ENCODE measurements at places on chromosomes 5 and 9.

GRCh38 chr5:170008376-170008775 lies 28.1 kb upstream of the INSYN2B start:
- no peak for DNase-seq

DNA sequence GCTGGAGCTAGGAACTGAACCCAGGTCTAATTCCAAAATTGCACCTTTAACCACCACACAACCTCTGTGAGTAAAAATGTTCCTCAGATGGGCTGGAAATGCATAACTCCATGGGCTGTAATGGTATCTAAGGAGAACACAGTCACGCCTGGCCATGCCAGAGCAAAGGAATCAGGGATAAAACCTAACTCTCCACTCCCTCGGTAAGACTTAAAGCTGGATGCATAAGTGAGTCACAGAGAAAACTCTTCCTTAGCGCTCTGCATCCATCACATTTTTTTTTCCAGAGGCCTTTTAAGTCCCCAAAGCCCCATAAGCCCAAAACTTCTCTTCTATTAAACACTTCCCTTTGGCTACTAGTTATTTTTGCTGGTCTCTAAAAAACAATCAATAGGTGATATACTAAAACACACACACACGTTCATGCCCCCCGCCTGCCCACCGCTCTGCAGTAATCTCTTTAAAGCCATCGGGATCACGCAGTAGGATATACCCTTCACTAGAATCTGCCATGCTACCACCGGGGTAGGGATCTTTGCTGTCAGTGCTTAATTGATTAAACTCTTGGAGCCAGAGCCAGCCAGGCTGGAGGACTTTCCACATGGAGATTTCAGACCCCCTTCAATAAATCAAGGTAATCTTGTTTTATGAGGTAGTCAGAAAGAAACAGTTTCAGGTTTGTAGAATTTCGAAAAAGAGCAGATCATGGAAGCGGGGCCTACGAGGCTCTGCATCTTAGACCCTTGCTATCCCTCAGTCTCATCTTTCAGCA lies 212.9 kb downstream of the MAPKAP1 start:
- DNase-seq, result no peak

GRCh38 chr9:21001581-21001980 lies 29.9 kb downstream of the HACD4 start:
- DNase-seq, result no peak

- no peak for DNase-seq
These were observed 4.1 kb upstream of the CAVIN4 start for GRCh38 chr9:100573655-100574260.

- DNase-seq, result no peak
These were observed 123.8 kb downstream of the GIN1 start for GRCh38 chr5:102996011-102996575.

DNA sequence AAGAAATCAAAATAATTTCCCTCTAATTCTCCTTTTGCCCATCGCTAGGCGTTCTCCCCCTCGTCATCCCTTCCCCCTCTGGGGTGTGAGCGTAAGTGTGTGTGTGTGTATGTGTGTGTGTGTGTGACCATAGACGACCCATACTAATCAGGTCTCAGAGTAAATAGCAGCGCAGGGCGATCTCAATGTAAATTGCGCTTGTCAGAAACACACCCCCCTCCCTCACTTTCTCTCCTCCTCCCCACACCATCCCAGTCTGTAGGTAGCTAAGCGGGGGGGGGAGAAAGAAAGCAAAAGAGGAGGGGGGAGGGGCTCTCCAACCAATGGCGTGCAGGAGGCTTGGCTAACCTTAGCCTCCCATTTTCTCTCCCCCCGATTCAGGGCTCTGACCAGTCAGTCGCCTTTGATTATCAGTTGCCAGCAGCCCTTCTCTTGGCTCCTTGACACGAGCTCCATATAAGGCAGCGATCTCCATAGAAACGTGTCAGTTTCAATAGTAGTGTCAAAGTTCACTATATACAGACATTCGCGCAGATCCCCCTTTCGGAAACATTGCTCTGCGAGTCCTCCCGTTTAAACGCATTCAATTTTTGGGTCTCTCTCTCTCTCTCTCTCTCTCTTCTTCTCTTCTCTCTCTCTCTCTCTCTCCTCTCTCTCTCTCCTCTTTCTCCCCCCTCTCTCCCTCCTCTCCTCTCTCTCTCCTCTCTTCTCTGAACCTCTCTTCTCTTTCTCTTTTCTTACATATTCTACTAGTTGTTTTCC lies at the start of gene NR2F1:
Gene NR2F1 (plus strand): TSS at position 546 of the 762 bp plus-strand sequence. CDS start 1,802 bp downstream, outside the sequence.
- no peak for DNase-seq

- DNase-seq, result no peak
These were observed 121.1 kb downstream of the NUDT12 start for GRCh38 chr5:103441523-103441922.

DNA sequence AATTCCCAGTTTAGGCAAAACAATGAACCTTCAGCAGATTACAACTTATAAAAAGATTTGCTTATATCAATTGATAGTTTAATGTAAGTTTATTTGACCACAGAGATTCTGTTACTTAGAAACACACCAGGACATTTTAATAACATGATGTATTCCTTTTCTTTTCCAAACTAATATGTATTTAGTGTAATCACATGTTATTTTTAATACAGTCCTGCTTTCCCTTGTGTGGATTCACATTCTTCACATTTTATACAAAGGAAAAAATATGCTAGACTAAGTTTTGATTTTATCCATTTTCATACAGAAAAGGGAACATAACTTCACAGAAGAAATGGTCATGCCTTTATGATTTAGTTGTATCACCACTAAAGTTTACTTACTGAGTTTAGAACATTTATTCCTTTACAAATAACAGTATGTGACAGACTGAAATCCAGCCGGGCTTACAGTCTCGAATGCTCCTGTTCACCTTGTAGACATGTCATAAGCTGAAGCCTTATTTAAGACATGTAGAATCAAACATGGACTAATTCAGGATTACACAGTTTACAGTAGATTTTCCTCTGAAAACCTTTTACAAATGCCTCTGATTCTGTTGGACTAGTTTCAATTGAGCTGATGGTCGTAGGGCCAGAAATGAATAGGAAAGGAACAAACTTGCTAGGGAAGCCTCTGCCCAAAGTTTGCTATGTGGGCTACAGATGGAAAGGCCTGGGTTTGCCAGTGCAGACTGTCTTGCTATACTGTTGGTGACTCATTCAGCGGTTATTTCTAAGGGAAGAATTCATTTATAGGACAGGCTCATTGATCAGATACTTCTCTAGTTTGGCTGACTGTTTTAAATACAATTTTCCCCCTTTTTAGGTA lies 6.6 kb upstream of the ASPN start:
- no peak for DNase-seq

- no peak for DNase-seq
These were observed 255.9 kb downstream of the PSAT1 start for GRCh38 chr9:78552802-78553201.

DNA sequence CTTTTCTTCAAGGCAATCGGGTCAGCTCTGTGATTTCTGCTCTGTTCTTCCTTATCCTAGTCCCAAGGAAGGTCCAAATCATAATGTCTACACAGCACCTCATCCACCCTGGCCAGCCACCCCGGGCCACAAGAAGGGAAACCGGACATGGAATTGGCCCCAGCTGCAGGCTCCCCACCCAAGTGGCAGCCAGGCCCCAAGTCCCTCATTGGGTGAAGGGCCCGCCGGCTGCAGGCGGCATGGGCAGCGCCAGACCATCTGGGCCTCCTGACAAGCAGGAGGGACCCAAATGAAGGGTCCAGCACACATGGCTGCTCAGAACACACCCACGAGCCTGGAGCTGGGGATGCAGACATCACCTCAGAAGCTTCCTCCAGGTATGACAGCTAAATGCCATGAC lies 33.7 kb downstream of the BICD2 start:
- DNase-seq, result no peak

GRCh38 chr5:108083232-108083631 lies 298.7 kb downstream of the FBXL17 start:
- no peak for DNase-seq

- no peak for DNase-seq
These were observed 295.4 kb downstream of the CSNK1G3 start for GRCh38 chr5:123807177-123807945.

- DNase-seq, result no peak
These were observed 469.8 kb downstream of the ACTL7B start for GRCh38 chr9:108386032-108386431.

DNA sequence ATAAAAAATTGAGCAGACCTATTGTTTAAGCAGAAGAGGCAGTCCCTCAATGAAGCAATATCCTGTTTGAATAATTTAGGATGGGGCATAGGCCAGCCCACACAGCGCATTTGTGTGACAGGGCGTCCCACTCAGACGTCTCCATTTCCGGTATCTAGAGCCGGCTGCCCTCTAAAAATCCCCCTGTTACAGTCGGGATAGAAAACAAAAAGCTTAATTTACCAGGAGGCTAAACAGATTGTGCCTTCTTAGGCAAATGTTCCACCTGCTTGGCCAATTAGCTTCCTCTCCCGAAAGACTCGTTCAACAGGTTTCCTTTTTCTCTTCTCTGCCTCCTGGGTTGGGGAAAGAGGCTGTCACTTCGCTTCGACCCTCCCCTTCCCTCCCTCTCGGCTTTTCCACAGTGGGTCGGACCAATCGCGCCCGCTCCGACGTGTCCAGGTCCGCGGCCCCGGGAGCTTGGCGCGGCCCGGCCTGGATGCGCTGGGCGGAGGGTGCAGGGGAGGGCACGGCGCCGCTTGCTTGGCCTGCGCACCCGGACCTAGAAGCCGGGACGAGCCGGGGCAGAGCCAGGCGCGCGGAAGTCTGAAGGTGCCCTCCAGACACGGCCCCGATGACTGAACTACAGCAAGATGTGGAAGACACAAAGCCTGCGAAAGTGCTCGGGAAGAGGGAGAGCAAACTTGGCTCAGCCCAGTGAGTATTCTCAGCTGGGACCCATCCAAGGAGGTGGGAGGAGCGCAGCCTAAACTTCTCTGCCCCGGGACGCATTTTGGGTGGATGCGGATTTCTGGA lies at the start of gene GRAMD2B:
Gene GRAMD2B (plus strand): TSS at position 416 of the 795 bp plus-strand sequence. CDS start 198 bp downstream, at position 614.
- DNase-seq, result peak; percentile 63

DNA sequence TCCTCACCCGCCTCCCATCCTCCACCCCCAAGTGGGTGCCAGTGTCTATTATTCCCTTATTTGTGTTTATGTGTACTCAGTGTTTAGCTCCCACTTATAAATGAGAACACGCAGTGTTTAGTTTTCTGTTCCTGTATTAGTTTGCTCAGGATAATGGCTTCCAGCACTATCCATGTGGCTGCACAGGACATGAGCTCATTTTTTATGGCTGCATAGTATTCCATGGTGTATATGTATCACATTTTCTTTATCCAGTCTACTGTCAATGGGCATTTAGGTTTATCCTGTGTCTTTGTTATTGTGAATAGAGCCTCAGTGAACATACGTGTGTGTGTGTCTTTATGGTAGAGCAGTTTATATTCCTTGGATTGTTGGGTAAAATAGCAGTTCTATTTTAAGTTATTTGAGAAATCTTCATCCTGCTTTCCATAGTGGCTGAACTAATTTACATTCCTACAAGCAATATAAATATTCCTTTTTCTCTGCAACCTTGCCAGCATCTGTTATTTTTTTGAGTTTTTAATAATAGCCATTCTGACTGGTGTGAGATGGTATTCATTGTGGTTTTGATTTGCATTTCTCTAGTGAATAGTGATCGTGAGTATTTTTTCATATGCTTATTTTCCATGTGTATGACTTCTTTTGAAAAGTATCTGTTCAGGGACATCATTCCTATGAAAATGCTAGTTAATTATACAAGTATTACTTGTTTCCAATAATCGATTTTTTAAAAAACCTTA lies 164.0 kb upstream of the CCDC152 start:
- no peak for DNase-seq

DNA sequence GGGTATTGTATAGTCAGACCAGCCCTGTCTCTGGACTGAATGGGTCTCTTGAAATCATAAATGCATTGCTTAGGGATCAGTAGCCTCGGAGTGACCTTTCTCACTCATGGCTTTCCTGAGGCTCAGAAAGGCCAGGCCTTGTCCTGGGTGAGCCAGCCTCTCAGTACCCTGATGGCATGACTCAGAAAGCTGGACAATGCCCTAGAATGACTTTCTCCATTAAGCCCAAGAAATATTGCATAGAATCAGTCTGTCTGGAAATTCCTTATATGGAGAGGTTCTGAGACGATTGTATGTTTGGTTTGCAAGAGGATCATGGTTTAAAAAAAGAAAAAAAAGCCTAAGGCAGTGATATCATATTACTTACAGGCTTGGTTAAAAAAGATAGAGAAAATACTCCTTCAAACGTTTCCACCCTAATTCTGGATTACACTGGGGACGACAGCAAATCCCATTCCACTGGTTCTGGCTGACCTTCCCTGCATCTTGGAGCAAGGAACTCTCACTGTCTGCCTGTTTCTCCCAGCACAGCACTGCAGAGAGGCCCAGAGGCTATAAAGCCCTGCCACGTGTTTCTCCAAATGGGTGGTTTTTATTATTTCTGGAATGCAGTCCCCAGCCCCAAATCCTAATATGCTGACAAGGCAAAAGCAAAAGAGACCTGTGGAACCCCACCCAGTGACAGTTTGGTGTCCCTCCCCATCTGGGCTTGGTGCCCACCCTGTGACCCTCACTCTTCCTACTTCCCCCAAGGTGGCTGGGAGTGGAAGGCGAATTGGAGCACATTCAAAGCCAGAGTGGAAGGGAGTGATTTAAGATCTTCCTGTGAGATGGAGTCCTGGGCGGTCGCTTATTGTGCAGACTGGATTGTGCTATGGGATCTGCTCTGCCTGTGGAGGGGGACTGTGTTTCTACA lies 34.4 kb downstream of the MAP1B start:
- DNase-seq, result no peak

GRCh38 chr5:58294598-58295305 lies 165.1 kb downstream of the PLK2 start:
- DNase-seq, result no peak

DNA sequence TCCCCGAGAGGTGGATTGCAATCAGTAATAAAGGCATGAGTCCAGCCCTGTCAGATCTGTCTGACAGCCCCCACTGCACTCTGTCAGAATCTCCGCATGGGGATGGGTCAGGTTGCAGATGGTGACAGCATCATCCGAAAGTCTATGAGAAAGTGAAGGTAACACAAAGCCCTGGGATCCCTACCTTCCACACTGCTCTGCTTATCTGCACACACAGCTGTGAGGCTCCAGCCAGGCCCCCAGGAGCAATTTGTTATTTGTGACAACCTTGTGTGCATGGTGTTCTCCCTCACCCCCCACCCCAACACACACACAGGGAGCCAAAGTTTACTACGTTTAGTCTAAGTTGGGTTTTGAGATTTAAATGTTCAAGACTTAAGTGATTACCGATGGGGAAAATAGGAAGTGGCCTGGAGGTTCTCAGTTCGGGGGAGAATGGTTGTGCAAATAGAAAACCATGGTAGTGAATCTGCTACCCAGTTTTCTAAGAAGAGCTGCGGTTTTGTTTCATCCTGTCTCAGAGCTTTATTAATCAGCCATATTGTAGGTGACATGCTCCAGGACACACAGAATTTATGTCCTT lies 92.7 kb downstream of the SV2C start:
- DNase-seq, result no peak

DNA sequence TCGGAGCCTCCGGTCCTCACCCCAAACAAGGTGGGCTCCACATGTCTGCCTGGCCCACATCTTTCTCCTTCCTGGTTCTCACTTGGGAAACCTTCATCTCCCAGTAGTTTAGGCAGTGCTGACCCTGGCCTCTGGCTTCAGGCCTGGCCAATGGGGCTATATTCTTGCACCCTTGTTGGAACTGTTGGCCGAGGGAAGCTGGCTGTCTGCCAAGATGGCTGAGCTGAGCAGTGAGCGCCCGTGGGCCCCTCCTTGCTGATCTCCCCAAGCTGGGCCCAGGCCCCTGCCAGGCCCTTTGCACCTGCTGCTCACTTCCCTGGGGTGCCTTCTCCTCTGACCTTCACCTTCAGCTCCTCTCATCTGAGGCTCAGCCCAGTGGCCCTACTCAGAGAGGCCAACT lies 31.3 kb downstream of the TSPAN17 start:
- no peak for DNase-seq
